ENCODE measurements at places on chromosomes 5 and 9.

GRCh38 chr9:110255463-110256379 lies 586 bp downstream of the TXN start:
- peak; percentile 47 for DNase-seq

DNA sequence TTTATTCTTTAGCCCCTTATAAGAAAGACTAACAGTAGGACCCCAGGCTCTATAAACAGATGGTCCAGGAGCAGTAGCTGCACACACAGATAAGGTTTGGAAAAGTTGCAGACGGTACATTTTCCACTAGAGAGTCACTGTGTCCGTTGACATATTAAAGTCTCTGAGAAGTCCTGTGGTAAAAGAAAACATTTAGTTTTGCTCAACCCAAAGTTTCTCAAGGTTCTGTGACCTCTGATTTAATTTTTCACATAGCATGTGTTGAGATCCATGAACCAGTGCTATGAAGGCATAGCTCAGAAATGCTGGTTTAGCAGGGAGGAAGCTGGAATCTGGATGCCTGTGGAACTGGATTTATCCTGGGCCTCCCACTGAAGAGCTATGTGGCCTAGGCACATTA lies 62.7 kb upstream of the RASEF start:
- DNase-seq = no peak

GRCh38 chr9:130461218-130461630 lies 16.5 kb downstream of the ASS1 start:
- DNase-seq = peak; percentile 33

GRCh38 chr9:2014696-2015580 lies at the start of gene SMARCA2:
Gene SMARCA2, plus strand, starts transcription at chr9:2015347. Its CDS starts 13,676 bp downstream, at chr9:2029023.
- DNase-seq = peak; percentile 50

DNA sequence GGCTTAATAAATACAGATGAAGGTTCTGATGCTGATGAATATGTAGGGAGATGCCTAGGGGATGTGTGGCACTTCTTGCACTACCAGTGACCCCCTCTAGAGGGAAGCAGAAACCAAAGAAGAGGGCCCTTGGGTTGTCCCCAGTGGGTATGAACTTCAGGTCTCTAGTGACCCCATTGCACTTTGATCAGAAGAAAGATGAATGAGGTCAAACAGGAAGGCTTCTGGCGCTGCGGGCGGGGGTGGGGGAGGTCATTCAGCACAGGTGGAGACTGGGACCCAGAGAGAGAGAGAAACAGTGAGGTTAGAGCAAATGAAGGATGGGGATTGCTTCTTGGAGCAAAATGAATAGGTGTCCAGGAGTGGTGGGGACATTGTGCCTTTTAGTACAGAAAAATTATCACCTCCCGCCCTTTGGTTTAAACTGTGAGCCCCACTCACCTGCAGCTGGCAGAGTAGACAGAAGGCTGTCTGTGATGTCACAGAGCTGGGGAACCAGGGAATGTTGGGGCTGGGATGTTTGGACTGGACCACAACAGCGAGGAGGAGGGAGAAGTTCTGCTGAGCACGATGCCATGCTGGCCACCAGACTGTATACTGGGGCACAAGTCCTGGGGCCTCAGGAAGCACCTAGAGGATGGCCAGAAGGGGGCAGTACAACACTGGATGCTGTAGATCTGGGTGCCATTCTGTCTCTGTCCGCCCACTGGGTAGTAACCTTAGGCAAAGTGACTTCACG lies at the start of gene TEX48:
Gene TEX48 (minus strand): TSS at position 599 of the 739 bp plus-strand sequence. CDS start 10,469 bp downstream, outside the sequence.
- DNase-seq = peak; percentile 87

GRCh38 chr5:151477101-151477500 lies 29.7 kb downstream of the SLC36A1 start:
- no peak for DNase-seq

- peak; percentile 7 for DNase-seq
Measured at GRCh38 chr9:33170464-33171415, 3.6 kb upstream of the B4GALT1 start.

DNA sequence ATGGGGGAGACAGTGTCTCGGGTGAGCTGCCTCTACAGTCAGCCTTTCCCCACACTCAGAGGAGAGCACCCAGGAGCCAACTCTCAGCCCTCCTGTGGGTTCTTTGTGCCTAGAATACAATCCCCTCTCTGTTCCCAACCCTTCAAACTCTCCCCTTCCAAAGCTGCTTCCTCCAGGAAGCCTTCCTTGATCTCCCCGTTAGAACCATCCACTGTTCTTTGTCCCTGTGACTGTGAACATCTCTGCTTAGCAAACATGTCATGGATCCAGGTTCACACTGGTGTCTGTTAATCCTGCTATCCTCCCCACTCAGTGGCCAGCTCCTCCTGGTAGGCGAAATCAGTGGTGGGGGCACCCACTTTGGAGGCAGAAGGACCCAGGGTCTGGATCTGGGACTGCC lies 16.2 kb upstream of the IER5L start:
- DNase-seq = no peak

- no peak for DNase-seq
Measured at GRCh38 chr9:69120380-69121154, 53.5 kb upstream of the TJP2 start.

DNA sequence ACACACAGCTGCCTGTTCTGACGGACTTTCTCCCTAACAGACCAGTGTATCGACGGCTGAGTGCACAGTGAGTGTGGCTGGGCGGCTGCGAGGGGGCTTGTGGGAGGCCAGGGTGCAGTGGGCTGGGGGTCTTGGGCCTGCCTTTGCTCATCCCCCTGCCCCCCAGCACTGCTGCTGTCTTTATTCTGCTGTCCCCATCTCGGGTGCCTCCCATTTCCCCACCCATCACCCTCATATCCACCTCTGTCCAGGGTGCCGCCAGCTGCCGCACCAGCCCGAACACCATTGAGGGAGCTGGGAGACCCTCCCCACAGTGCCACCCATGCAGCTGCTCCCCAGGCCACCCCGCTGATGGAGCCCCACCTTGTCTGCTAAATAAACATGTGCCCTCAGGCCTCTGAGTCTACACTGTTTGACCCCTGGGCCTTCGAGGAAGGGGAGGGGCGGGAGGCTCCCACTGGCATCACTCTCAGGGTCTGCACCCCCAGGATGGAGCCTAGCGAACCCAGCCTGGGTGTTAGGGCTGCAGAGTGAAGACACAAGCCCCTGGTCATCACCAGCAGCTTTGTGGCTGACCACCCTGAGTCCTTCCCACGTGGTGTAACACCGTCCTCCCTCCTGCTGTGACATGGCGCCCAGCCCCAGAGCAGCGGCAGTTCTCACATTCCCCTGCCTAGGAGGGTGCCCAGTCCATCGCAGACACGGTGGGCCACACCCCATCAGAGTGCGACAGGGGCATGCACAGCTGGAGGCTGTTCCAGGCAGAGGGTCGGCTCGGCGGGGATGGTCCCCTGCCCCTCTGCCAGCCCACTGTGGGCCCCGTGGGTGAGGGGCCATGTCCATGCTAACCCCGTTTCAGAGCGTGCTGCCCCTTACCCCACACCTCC lies 4.0 kb downstream of the LCN2 start:
- no peak for DNase-seq

- DNase-seq = no peak
Measured at GRCh38 chr5:44389823-44390143, 563 bp upstream of the FGF10 start.

All from SW 1271 (cell line).